ENCODE measurements at places on chromosomes 12 and 14.

GRCh38 chr14:95475540-95476240 is 40.8 kb downstream of the SYNE3 start:
- DNase-seq = no peak

GRCh38 chr12:79549531-79550271 is 141.1 kb downstream of the PAWR start:
- DNase-seq = no peak

DNA sequence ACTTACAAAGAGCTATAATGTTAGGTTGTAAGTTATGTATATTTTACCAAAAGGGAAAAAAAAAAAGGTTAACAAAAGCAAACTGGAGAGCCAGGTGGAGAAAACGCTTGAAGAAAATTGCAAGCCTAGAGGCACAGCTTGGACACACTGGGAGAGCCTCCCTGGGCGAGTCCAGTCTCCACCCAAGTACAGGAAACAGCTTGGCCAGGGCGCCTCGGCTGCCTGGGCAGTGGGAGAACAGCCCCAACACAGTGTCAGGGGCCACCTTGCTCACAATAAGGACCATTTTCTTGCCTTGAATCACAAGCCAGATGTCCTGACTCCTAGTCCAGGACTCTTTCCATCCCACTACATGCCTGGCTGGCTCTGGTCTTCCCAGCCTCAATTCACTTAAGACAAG is 33.3 kb downstream of the TTC7B start:
- no peak for DNase-seq

DNA sequence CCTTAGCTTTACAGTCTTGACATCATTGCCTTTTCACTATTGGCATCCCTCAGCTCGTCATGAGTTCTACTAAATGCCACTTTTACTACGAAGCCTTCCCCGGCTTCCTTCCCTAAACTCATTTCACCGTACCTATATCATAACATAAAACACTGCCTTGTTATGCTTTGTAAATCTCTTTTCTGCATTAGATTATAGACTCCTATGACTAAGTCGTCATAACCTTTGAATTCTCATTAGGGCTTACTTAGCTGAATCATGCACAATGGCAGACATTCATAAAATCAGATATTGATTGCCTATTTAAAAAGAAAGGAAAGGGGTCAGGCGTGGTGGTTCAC is 21.0 kb downstream of the BTG1 start:
- no peak for DNase-seq

All from NCI-H1417 (cell line).